ENCODE measurements at places on chromosomes 6 and 20.

GRCh38 chr6:70309243-70309642 lies 6.4 kb upstream of the COL9A1 start:
- DNase-seq = no peak

GRCh38 chr6:89368999-89369398 lies 16.5 kb upstream of the UBE2J1 start:
- no peak for DNase-seq

GRCh38 chr6:142523515-142524375 lies 221.9 kb downstream of the ADGRG6 start:
- no peak for DNase-seq

DNA sequence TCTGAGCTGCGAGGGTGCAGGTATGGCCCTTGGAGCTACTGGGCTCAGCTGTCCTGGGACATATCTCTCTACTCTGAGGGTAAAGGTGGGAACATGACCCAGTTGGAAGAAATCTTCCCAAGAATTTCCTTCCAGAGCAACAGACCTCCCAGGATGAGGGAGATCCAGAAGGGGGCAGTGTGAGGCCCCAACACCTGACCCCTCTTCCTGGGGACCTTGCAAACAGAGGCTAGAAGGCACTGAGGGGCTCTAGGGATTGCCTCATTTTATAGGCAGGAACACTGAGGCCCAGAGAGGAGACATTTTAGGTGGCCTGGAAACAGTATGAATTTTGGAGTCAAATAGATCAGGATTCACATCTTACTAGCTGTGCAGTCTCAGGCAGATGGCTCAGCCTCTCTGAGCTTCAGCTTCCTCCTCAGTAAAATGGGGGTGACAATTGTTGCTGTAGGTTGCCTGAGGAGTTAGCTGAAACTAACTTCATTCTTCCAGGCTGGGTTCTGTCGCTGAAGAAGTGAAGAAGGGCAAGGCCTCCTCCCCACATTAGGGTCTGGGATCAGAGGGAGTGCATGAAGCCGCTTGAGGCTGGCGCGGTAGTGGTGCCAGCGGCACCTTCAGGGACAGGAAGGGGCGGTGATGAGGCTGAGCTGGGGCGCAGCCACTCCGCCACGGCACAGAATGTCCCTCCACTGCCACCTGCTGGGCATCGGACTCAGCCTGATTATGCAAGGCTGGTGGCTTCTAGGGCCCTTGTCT lies 11.4 kb downstream of the KCNK17 start:
- peak; percentile 94 for DNase-seq

DNA sequence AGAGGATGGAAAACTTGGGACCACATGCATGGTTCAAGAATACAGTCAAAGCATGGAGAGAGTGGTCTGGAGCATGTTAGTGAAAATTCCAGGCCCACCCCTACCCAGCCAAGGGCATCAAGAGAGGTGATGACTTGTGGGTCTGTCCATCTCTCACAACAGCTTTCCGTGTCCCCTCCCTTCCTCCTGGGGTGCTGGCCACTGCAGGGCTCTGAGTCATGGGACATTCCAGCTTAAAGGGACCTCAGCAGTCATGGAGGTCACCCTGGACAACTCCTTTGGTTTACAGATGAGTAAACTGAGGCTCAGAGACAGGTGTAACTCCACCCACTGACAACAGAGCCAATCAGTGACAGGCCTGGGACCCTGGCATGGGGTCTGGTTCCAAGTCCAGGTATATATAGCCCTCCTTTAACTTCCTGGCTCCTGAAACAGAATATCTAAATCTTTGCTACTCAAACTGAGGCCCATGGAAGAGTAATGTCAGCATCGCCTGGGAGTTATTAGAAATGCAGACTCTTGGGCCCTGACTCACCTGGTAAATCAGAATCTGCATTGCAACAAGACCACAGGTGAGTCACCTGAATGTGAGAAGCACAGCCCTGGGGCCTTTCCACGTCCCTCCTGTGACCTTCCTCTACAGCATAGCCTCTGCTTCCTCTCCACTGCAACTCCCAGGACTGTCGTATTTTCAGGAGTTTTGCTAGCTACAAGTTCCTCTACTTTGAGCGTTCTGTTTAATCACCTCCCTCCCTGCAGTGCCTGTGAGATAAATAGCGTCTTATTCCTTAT lies 170.2 kb downstream of the ZDHHC14 start:
- DNase-seq = no peak

DNA sequence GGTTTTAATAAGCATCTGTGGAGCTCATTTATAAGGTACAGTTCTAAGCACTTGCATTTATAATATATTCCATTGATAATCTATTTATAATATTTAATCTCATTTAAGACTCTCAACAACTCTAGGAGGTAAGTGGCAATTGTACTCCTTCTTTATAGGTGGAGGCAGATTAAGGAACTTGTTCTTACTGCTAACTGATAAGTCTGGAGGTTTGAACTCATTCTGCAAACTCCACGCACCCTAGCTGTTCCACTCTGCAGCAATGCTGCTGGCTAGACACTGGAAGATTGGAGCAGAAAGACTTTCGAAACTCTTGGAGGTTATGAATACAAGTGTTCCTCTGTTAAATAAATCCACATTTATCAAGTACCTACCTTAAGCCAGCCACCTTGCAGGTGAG lies 793 bp upstream of the HDAC2 start:
- peak; percentile 5 for DNase-seq

DNA sequence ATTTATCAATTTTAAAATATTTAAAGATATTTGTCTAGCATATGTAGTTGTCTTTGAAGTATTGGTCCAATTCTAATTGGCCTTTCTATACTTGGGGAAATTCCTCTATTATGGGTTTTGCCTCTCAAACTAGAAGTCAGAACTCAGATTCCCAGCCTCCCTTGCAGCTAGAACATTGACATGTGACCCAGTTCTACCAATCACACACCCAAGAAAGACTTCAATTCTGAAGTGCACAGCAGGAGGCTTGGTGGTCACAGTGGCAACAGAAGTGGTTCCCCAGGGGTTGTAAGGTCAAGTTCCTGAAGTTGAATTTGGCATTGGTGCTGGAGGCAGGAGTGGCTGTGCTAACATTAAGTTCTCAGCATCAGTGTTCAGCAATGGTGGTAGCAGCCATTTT lies 14.8 kb upstream of the FKBP5 start:
- no peak for DNase-seq

- DNase-seq = no peak
These were observed 84.3 kb downstream of the ZHX3 start for GRCh38 chr20:41232973-41233926.

DNA sequence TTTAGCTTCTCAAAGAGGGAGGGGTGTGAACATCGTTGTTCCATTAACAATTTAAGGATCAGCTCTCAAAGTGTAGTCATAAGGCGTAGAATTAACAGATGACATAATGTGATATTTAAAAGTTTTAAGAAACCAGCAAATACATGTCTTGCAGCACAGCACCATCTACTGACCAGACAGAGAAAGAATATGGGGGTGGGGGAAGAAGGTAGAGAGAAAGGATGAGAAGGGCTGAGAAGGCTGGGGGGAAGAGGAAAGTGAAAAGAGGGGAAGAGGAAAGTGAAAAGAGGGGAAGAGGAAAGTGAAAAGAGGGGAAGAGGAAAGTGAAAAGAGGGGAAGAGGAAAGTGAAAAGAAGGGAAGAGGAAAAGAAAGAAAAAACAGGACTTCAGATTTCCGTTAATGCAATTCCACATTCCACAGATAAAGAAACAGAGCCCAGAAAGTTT lies 80.9 kb downstream of the HAO1 start:
- DNase-seq = no peak
